ENCODE measurements at places on chromosomes 7 and 10. TPM values are rescaled to one million over a fixed set of nuclear protein-coding genes. Genes with fewer than 3 reads are reported as not detected.

CALCR gene
- total RNA-seq, result not detected

CYP3A4 gene
- 1.4 TPM for total RNA-seq

PRPS1L1 gene
- not detected for total RNA-seq

TRPV6 gene
- total RNA-seq, result 0.05 TPM

CACNB2 gene
- 9.8 TPM for total RNA-seq

TSPAN14 gene
- total RNA-seq, result 83.5 TPM

TBXAS1 gene
- 17.0 TPM for total RNA-seq

STEAP2 gene
- total RNA-seq, result 19.7 TPM

GRCh38 chr7:130344271-130344866, at the start of gene CPA5:
CPA5 (plus strand) TSS chr7:130344816; CDS start chr7:130346486, 1,670 bp downstream.
- DNase-seq, result no peak

- DNase-seq, result no peak
Observed at GRCh38 chr7:139046143-139046542, 10.3 kb upstream of the ZC3HAV1L start.

DNA sequence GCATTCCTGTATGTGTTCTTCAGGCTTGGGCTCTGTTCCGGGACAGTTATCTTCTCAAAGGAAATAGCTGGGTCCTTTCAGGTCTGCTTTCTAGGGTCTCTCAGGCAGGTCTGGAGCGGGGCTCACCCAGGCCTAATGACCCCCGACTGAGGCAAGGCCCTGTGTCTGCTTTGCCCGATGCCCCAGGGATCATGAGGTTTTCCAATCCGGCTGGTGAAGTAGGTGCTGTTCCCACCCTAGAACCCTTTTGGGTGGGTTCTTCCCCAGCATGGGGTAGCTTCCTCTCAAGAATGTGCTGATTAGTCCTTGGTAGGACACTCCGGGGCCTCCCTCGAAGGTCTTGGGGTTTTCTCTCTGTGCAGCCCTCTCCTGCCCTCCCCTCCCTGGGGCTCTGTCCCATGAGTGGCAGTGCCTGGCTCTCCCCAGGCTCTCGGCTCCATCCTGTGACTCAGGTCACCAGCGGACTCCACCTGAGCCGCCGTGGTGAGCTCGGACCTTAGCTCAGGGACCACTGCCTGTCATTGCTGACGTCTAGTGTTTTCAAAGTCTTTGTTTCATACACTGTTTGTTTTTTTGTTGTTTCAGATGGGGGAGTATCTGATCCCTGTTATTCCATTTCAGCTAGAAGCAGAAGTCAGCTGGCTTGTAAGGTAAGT, 71.0 kb upstream of the NKX6-2 start:
- no peak for DNase-seq

GRCh38 chr10:26566525-26567350, 128.6 kb downstream of the APBB1IP start:
- DNase-seq, result no peak

GRCh38 chr7:10977113-10977512, 3.4 kb downstream of the PHF14 start:
- no peak for DNase-seq

DNA sequence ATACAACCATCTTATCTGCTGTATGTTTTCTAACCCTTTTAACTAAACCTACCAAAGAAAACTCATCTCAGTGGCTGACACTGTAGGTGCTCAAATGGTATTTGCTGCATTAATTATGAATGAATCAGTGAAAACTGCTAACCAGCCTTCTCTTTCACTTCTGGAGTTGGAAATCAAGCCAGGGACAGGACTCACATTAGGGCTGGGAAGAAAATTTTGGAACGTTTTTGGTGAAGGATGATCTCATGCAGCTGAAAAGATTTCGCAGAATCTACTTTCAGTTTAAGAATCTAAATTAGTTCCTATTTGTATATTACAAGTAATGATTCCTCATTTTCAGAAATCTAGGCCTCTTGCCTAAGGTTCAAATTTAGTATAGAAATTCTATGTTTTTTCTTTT, 12.9 kb downstream of the MTPN start:
- DNase-seq, result no peak

- no peak for DNase-seq
Observed at GRCh38 chr7:32045228-32045627, 25.0 kb downstream of the PDE1C start.

DNA sequence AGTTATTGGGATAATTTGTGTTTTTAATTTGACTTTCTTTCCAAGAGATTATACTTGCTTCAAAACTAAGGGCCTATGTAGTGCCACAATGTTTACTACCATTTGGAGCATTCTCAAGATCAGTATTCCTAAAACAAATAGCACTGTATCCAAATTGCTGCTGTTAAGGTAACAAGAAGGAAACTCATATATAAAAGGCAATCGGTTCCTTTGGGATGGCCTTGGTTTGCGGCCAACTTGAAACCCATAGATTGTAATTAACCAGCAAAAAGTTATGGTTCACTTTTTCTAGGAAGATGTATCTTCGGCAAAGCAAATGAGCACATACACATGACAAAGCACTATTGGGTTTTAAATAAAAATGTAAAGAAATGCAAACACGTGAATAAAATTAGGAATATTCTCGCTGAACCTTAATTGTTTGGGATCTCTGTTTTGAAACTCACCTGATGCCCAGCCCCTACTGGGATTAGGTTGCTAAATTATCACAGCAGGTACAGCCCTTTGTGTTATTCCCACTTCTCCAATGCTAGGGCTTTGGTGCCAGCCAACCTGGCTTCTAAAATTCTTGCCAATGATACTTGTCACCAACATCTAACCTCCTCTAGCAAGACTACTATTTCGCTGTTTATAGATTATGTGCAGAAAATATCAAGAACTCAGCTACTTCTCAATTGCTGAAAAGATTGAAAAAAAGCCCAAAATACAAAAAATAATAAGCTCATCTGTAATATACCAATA, 16.0 kb downstream of the CDNF start:
- no peak for DNase-seq

DNA sequence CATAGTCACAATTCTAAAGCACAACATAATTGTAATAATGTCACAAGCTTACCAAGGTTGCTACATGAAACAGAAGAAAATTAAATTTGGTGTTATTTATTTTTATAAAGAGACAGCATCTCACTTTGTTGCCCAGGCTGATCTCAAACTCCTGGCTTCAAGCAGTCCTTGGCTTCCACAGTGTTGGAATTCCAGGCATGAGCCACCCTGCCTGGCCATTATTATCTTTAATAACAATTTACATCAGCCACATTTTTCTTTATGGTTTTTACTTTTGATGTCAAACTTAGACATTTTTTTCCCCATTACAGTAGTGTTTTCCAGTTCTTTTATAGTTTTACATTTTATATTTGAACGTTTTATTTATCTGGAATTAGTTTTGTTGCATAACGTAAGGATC, 46.7 kb downstream of the BMPR1A start:
- DNase-seq, result no peak

GRCh38 chr10:108561649-108562048, 1361.7 kb downstream of the XPNPEP1 start:
- DNase-seq, result no peak

DNA sequence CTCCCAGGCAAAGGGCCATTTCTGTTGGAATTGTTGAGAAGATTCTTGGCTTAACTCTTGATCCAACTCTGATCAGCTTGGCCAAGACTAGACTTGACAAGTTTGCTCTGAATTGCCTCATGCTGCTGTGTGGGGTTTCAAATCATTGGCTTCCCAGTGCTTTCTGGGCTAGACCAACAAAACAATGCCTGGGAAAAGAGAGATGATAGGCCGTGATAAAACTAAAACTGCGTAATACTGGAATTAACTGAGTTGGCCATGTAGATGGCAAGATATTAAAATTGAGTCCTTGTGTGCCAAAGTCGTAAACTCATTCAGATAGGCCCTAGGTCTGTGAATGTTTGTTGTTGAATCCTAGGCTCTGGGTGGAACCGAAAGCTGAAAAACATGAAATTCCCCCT, 222.6 kb downstream of the MGMT start:
- no peak for DNase-seq

GRCh38 chr7:65001291-65001814, 5.1 kb downstream of the ERV3-1 start:
- DNase-seq, result no peak

DNA sequence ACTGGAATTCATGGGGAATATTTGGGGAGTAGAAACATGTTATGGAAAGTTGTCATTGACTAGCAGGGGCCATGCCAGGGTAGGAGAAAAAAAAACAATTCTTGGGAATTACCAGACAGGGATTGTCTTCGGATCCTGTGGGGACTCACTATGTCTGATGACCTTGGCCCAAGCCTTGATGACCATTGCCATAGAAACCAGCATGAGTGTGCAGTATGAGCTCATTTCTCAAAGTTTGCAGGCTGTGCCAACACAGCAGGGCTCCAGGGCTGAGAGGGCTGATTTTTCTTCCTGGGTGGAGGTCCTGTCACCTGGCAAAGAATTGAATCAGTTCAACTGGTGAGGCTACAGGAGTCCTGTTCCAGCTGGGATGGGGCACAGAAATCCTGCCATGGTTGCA, 198.3 kb downstream of the ADRA2A start:
- no peak for DNase-seq

DNA sequence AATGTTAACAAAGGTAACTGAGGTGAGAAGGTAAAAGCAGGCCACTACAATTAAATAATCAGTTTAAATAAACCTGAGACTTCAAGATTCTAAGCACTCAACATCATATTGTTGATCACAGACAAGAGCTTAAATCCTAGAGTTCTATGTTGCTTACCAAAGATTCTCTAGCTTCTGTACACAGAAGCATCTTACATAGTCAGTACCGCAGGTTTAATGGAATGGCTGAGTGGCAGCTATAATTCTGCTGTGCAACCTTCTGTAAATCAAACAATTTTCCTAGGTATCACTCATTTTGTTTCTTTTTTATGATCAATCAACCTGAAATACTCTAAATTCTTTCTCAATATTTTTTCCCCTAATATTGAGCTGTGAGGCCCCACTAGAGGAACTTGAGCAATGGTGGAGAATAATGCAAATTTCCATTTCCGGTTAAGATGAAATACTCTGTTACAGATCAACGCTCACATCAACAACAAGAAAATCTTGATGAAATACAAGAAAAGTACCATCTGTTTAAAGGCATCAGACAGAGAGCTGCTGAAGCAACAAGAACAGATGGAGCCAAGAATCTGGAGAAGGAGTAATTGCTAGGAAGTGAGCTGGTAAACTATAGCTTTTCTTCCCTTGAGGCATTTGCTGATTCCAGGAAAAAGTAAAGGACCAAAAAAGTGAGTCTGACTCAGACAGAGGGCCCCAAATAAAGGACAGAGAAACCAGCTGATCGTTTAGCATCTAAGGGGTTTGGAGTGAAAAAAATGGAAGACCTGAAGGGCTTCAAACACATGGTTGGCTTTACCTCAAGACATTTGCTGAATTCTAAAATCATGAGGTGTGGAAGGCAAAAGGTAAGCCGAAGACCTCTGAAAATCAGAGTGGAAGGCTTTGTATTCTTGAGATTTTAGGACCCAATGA, 22.6 kb downstream of the PNPLA8 start:
- DNase-seq, result no peak

GRCh38 chr7:91135703-91136430, 128.4 kb upstream of the FZD1 start:
- DNase-seq, result no peak

- no peak for DNase-seq
Observed at GRCh38 chr7:78151229-78151628, 352.7 kb downstream of the PHTF2 start.

- no peak for DNase-seq
Observed at GRCh38 chr10:113600569-113600968, 47.7 kb downstream of the HABP2 start.

DNA sequence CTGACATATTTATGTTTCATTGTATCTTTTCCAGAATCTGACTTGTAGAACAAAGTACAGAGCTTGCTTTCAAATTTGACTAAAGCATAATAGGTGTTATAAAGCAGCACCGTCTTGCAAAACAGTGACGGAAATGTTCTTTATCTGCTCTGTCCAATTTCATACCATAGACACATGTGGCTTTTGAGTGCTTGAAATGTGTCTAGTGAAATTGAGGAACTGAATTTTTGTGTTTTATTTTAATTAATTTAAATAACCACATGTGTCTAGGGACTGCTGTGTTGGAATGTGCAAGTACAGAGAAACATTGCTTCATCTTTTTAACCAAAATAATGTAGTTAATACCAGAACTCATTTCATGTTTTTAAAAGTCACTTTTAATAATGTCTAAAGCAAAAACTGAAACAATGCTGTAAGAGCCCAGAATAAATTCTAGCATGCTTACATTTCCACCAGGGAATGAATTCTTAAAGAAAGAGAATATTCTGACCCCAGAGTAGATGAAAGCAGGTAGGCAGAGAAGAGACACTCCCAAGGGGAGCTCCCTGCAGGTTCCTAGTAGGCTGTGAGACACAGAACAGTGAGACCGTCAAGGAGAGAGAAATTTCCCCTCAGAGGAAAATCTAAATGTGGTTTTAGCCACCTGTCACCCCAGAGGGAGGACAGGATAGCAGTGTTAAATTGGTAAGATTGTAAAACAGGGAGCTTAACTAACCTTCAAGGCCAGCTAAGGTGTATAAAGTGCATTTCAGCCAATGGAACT, 175.3 kb upstream of the KMT2E start:
- DNase-seq, result no peak

DNA sequence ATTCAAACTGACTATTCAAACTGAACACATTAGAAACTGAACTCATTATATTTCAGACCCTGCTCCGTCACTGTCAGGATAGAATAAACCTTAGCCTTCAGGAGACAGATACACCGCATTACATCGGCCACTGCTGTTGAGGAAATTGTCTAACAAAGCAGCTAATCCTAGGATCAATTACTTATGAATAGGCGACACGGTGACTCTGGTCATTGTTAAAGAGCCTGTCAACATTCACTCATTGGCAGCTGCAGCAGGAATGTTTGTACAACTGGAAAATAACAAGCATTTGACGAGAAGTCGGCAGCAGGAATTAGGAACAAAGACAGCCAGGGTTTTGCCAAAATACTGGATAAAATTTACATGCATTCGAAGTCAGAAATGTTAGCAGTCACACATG, 112.0 kb upstream of the MKX start:
- DNase-seq, result no peak

DNA sequence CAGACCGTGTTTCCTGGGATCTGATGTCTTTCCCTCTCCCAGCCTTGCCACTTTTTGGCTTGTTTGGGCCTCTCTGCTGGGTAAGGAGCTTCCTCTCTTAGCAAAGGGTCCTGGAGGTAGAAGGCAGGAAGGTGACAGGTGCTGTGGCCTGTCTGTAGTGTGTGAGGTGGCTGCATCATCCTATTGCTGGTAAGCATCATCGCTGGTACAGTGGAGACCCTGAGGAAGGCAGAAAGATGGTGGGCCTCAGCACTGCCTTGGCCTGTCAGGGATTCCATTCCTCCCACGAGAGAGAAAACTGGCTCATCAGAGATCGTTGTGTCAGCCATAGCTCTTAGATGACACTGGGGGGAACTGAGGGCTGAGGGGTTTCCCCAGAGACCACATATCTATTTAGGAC, 46.5 kb downstream of the ZMIZ1 start:
- no peak for DNase-seq

- no peak for DNase-seq
Observed at GRCh38 chr10:126902157-126902556, 3.1 kb upstream of the DOCK1 start.

GRCh38 chr7:92584953-92585352, 5.2 kb downstream of the FAM133B start:
- no peak for DNase-seq

Data from colonic mucosa (tissue), 4 donors.